ENCODE measurements at places on chromosomes 12 and 14. TPM values are rescaled to one million over a fixed set of nuclear protein-coding genes. Genes with fewer than 3 reads are reported as not detected.

DNA sequence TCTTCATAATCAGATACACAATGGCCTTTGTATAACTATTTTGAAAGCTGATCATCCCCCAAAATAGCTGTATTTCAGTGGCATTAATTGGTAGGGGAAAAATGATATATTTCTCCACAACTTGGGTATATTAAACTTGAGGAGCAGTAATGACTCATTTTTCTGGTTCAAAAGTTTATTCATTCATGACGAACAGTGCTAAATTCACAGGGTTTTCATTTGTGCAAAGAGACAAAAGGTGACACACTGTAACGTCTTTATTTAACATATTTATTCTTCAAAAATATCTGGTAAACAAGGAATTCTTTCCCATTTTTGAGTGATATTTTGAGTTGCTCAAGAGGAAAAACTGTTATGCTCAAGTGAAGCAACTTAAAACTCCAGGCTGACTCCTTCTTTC is 415.5 kb upstream of the SOX5 start:
- no peaks in the 10 kb centered on the region for H3K4me1 ChIP-seq
- no peaks in the 10 kb centered on the region for H3K27me3 ChIP-seq
- no peak overlapping the region for H3K27ac ChIP-seq
- no peak overlapping the region for H3K4me3 ChIP-seq

GRCh38 chr12:5428332-5429221 is 3.3 kb upstream of the NTF3 start:
- no peak overlapping the region for H3K27ac ChIP-seq
- H3K36me3 ChIP-seq = no peaks in the 10 kb centered on the region
- H3K27me3 ChIP-seq = peaks cover 62% of the 10 kb centered on the region
- H3K4me1 ChIP-seq = peaks cover 44% of the 10 kb centered on the region
- H3K4me3 ChIP-seq = no peak overlapping the region

GPR162 gene
- 54.2 TPM for total RNA-seq

OTX2 gene
- 35.0 TPM for total RNA-seq

- H3K27me3 ChIP-seq = no peaks in the 10 kb centered on the region
- DNase-seq = no peak
- peaks cover 24% of the 10 kb centered on the region for H3K4me1 ChIP-seq
- no peaks in the 10 kb centered on the region for H3K36me3 ChIP-seq
These were observed 28.4 kb upstream of the BDKRB2 start for GRCh38 chr14:96176275-96176674.

GRCh38 chr12:121253638-121254335 is 42.7 kb downstream of the CAMKK2 start:
- H3K4me3 ChIP-seq = no peak overlapping the region
- H3K4me1 ChIP-seq = no peaks in the 10 kb centered on the region
- no peak overlapping the region for H3K27ac ChIP-seq
- H3K27me3 ChIP-seq = no peaks in the 10 kb centered on the region
- peaks cover 64% of the 10 kb centered on the region for H3K36me3 ChIP-seq

DNA sequence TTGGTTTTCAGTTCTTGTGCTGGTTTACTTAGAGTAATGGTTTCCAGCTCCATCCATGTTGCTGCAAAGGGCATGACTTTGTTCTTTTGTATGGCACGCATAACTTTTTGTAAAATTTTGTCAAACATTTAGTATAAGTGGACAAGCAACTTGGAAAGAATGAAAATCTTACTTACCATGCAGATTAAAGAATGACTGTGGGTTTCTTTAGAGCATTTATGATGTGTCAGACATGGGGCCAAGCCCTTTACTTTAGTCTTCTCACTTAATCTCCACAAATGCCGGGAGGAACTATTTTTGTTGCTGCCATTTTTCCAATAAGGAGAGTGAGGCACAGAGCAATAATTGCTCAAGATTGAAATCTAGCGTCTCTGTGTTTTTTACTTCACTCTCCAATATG is 652.5 kb upstream of the TBX3 start:
- DNase-seq = no peak
- no peak overlapping the region for H3K27ac ChIP-seq
- H3K4me3 ChIP-seq = no peak overlapping the region
- no peaks in the 10 kb centered on the region for H3K4me1 ChIP-seq

DNA sequence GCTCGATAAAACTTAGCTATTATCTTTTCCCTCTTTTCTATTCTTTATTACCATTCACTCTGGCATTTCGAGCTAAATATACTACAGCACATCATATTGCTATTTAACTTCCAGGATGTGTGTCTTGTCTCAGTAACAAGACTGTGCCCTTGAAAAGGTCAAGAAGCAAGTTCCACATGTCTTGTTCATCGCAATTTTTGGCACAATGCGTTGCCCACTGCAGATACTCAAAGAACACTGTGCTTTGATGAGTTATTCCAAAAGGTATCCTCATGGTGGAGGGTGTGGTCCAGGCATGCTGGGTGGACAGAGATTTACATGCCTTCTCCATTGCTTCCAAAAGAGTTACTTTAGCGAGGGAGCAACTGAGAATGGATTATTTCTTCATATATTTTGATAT is 6.6 kb downstream of the E2F7 start:
- H3K4me3 ChIP-seq = no peak overlapping the region
- no peak overlapping the region for H3K27ac ChIP-seq
- H3K4me1 ChIP-seq = no peaks in the 10 kb centered on the region
- no peaks in the 10 kb centered on the region for H3K36me3 ChIP-seq

- no peaks in the 10 kb centered on the region for H3K4me1 ChIP-seq
- H3K27me3 ChIP-seq = no peaks in the 10 kb centered on the region
- no peak overlapping the region for H3K27ac ChIP-seq
- no peak for DNase-seq
- no peaks in the 10 kb centered on the region for H3K36me3 ChIP-seq
These were observed 6.6 kb upstream of the ABCD4 start for GRCh38 chr14:74309125-74310022.

- H3K36me3 ChIP-seq = no peaks in the 10 kb centered on the region
- H3K27ac ChIP-seq = no peak overlapping the region
- H3K4me3 ChIP-seq = no peak overlapping the region
- DNase-seq = no peak
These were observed 138.3 kb downstream of the EGLN3 start for GRCh38 chr14:33812601-33813000.

DNA sequence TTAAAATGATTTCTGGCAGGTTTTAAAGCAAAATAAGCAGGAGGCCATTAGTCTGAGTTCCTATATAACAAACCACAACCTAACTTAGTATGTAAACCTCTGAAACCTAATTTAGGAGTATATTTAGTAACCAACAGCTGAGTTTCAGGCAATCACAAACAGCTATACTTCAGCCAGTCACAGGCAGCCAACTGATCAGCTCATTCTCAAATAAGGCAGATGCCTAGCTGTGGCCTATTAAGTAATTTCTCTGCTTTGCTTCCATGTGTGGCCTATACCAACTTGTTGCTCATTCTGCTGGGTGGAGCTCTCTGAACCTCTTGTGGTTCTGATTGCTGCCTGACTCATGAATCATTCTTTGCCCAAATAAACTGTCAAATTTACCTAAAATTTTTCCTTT is 408.9 kb upstream of the FBXO33 start:
- no peaks in the 10 kb centered on the region for H3K36me3 ChIP-seq
- H3K4me3 ChIP-seq = no peak overlapping the region
- no peak for DNase-seq
- H3K27ac ChIP-seq = no peak overlapping the region

NPFF gene
- total RNA-seq = 2.2 TPM

- no peaks in the 10 kb centered on the region for H3K27me3 ChIP-seq
- H3K27ac ChIP-seq = peak overlapping the region; percentile 29
- H3K36me3 ChIP-seq = peaks cover 49% of the 10 kb centered on the region
- no peak for DNase-seq
- H3K4me1 ChIP-seq = no peaks in the 10 kb centered on the region
These were observed 14.7 kb downstream of the AACS start for GRCh38 chr12:125079648-125080645.

DNA sequence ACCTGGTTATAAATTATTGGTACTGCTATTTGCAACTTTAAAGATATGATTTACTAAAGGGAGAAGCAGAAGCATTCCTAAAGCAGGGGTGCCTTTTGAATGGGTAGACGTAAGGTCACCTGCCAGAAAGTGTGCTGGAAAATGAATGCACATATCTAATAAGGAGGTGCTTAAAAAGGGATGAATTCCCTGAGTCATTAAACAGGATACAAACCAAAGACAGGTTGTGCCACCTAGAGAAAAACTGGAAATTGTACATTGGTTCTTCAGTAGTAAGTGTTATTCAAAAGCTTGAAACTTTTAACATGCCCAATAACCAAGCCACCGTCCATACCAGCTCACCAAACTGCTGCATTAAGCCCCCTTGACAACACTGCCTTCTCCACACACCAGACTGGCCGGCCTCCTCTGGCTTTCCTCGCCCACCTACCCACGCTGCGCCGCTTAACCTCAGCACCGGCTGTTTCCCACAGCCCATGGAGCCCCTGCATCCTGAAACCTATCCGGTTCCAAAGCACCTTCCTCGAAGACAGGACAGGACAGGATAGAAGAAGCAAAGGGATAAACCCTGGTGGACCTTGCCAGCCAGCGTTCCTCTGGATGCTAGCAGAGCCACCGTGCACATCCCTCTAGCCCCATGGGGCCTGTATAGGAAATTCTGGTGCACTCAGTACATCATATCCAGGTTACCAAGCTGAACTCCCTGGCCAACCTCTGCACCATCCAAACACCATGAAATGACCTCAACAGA is 201.5 kb upstream of the CAND1 start:
- no peak for DNase-seq
- H3K27me3 ChIP-seq = peaks cover 6% of the 10 kb centered on the region
- H3K27ac ChIP-seq = no peak overlapping the region
- peaks cover 13% of the 10 kb centered on the region for H3K4me1 ChIP-seq

TMEM132C gene
- 25.0 TPM for total RNA-seq

DNA sequence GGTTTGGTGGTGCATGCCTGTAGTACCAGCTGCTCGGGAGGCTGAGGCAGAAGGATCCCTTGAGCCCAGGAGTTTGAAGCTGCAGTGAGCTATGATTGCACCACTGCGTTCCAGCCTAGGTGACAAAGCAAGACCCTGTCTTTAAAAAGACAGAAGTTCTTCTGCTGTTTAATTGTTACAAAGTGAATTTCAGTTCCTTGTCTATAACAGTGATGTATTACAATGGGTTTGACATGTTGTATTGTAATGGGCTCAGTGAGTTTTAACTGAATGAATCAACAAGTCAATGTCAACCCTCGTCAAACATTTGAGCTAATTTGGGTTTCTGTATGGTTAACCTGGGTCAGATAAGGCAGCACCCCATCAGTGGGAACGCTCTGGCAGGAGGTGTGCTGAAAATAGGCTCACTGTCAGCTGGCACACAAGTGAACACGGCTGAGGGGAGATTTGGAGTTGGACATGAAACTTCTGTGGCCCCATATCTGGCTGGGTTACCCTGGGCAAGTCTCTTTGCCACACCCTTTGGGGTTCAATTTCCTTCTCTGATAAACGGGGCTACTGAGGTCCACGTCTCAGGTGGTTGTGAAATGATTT is 14.0 kb upstream of the TRPV4 start:
- H3K4me3 ChIP-seq = no peak overlapping the region
- peaks cover 7% of the 10 kb centered on the region for H3K4me1 ChIP-seq
- no peak for DNase-seq
- H3K27me3 ChIP-seq = no peaks in the 10 kb centered on the region
- no peak overlapping the region for H3K27ac ChIP-seq
- H3K36me3 ChIP-seq = peaks cover 1% of the 10 kb centered on the region

DNA sequence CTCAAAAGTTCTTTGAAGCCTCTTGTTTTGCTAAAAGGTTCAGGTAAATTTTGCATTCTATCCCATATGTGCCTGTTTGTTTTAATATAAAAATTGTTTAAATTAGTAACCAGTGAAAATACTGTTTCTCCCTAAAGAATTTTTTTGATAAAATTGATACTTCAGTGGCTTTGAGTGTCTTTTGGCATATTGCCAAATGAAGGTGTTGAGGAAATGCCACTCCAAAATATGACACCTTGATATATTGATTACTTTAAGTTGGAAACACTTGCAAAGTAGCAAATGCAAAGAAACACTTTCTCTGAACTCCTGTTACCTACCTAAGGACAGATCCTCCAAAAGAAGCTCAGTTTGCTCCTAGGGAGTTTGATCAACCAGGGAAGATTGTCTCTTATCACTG is 8.4 kb downstream of the STYX start:
- H3K27me3 ChIP-seq = no peaks in the 10 kb centered on the region
- no peak overlapping the region for H3K27ac ChIP-seq
- no peak for DNase-seq

DNA sequence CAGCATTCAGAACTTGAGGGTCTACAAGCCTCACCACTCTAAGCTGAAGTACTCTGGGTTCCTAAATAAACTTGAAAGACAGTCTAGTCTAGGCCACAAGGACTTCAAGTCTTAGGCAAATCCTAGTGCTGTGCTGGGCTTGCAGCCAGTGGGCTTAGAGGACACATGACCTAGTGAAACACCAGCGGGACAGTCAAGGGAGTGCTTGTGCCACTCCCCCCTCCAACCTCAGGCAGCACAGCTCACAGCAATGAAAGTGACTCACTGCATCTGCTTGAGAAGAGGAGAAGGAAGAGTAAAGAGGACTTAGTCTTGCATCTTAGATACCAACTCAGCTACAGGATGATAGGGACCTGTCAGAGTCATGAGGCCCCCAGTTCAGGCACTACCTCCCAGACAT is 438.1 kb downstream of the IPO8 start:
- no peaks in the 10 kb centered on the region for H3K4me1 ChIP-seq
- no peaks in the 10 kb centered on the region for H3K27me3 ChIP-seq
- no peak overlapping the region for H3K27ac ChIP-seq
- no peaks in the 10 kb centered on the region for H3K36me3 ChIP-seq
- no peak for DNase-seq

GRCh38 chr12:33759279-33759678 is 263.0 kb upstream of the ALG10 start:
- no peaks in the 10 kb centered on the region for H3K4me1 ChIP-seq
- no peaks in the 10 kb centered on the region for H3K36me3 ChIP-seq
- no peak overlapping the region for H3K27ac ChIP-seq
- H3K4me3 ChIP-seq = no peak overlapping the region

OR4K1 gene
- total RNA-seq = not detected

GRCh38 chr14:84965279-84965678 is 564.7 kb upstream of the FLRT2 start:
- H3K27me3 ChIP-seq = no peaks in the 10 kb centered on the region
- no peak overlapping the region for H3K4me3 ChIP-seq
- no peak overlapping the region for H3K27ac ChIP-seq
- no peaks in the 10 kb centered on the region for H3K36me3 ChIP-seq
- DNase-seq = no peak

ANKS1B gene
- total RNA-seq = 131 TPM

All from spinal cord (tissue), 10 donors.